ENCODE measurements at places on chromosomes 1 and 21.

DNA sequence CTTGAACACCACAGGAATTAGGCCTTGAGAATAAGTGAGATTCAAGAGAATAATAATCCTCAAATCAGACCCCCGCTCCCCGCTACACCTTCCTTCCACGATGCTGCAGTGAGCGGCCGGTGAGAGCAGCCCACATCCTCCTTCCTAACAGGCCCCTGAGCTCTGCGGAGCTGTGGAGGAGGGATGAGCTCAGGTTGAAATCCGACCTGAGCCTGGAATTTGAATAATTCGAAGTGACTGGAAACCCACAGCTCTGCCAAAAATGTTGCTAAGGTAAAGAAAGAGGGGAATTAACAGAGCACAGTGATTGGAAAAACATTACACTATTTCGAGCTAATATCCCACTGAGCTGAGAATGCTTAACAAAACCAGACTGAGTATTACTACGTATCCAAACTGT is 90.0 kb downstream of the URB2 start:
- no peak for DNase-seq

GRCh38 chr1:92447033-92447681 is 39.6 kb downstream of the GFI1 start:
- DNase-seq = no peak

DNA sequence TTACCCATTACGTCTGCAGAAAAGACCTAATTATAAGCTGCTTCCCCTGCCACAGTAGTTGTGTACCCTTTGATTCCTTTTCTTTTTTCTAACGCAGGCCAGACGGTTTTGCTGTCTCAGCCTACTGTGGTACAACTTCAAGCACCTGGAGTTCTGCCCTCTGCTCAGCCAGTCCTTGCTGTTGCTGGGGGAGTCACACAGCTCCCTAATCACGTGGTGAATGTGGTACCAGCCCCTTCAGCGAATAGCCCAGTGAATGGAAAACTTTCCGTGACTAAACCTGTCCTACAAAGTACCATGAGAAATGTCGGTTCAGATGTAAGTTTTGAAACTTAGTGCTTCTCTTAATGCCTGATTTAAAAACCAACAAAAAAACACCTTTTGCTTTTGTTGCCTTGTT is 35.8 kb downstream of the ATF6 start:
- no peak for DNase-seq

DNA sequence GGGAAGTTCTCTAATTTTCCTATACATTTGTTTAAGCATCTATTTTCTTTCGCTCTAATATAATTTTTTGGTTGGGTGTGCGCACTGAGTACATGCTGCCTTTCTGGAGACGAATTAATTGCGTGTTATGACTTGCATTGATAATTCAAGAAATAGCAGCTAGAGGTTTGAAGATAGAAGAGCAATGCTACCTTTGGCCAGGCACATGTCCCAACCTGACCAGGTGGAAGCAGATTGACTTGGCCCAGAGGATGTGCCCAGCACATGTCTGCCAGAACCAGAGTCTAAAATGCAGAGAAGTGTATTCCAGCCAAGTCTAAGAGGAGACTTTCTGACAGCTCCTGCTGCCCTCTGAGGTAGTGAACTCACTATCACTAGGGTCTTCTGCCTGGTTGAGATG is 114.3 kb downstream of the SLC35F3 start:
- no peak for DNase-seq

GRCh38 chr1:91120936-91121335 is 99.1 kb upstream of the ZNF644 start:
- no peak for DNase-seq

- no peak for DNase-seq
Measured at GRCh38 chr1:177969825-177970371, at the start of gene SEC16B. Gene SEC16B, minus strand, starts transcription at chr1:177970058. Its CDS starts 2,077 bp downstream, at chr1:177967981.

DNA sequence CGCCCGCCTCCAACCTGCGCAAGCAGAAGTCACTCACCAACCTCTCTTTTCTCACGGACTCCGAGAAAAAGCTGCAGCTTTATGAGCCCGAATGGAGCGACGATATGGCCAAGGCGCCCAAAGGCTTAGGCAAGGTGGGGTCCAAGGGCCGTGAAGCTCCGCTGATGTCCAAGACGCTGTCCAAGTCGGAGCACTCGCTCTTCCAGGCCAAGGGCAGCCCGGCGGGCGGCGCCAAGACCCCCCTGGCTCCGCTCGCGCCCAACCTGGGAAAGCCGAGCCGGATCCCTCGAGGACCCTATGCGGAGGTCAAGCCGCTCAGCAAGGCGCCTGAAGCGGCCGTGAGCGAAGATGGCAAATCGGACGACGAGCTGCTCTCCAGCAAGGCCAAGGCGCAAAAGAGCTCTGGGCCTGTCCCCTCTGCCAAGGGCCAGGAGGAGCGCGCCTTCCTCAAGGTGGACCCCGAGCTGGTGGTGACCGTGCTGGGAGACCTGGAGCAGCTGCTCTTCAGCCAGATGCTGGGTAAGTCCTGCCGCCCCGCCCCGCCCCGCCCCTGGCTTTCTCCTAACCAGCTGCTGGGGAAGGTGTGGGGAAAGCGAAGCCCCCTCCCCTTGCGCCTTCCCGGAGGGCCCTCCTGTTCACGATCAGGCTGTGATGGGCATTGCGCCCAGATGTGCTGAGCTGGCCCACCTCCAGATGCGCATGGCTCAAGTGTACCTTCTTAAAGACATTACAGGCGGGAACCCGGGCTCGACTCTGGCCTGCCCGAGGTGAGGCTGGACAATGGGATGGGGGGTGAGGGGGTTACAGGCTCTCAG is 110.2 kb downstream of the NAV1 start:
- DNase-seq = no peak

- no peak for DNase-seq
Measured at GRCh38 chr1:112546076-112546475, 37.3 kb downstream of the WNT2B start.
